ENCODE measurements at places on chromosomes 11 and 22. TPM values are rescaled to one million over a fixed set of nuclear protein-coding genes. Genes with fewer than 3 reads are reported as not detected.

Gene HMBS
- 17.9 TPM for total RNA-seq

Gene KREMEN1
- total RNA-seq: 2.5 TPM

Gene TRMT2A
- total RNA-seq: 12.8 TPM

Gene MS4A3
- not detected for total RNA-seq

Gene CHCHD10
- total RNA-seq: 2.2 TPM

Gene GRM5
- under 0.01 TPM for total RNA-seq

Gene MIEF1
- total RNA-seq: 9.7 TPM

Gene PHLDB1
- 40.0 TPM for total RNA-seq

Gene CARD16
- total RNA-seq: 7.9 TPM

Gene TBX1
- not detected for total RNA-seq

Gene CSF2RB
- total RNA-seq: not detected

Gene UFD1
- total RNA-seq: 138 TPM

Gene MMP8
- under 0.01 TPM for total RNA-seq

Gene SLC3A2
- 140 TPM for total RNA-seq

Gene KCTD14
- 0.83 TPM for total RNA-seq

Gene HTR3A
- total RNA-seq: not detected

Gene SPI1
- not detected for total RNA-seq

Gene GLYAT
- total RNA-seq: not detected

Gene PRDM11
- total RNA-seq: 2.2 TPM

Gene C22orf39
- total RNA-seq: 9.2 TPM

Gene RAG1
- total RNA-seq: 0.72 TPM

Gene HBB
- total RNA-seq: not detected

Gene INPP5J
- total RNA-seq: 0.28 TPM

Gene ISX
- not detected for total RNA-seq

Gene UNC93B1
- 10.6 TPM for total RNA-seq

Gene ZNHIT2
- 3.6 TPM for total RNA-seq

Gene OR6T1
- not detected for total RNA-seq

Gene MMP12
- total RNA-seq: not detected

Gene CDON
- 3.8 TPM for total RNA-seq

Gene SLC17A6
- not detected for total RNA-seq

Gene MRTFA
- 12.5 TPM for total RNA-seq

Gene LARGE2
- total RNA-seq: not detected

Gene SPA17
- total RNA-seq: 14.4 TPM

Gene SHISA8
- not detected for total RNA-seq

Gene POU2AF2
- not detected for total RNA-seq

Gene LRRC56
- 0.28 TPM for total RNA-seq

Gene BMAL1
- total RNA-seq: 13.1 TPM

Gene TLCD5
- 11.5 TPM for total RNA-seq

Gene CEP126
- 1.1 TPM for total RNA-seq

Gene TEX54
- not detected for total RNA-seq

Gene DEFB131B
- total RNA-seq: not detected

Gene PIH1D2
- 2.2 TPM for total RNA-seq

Gene TMEM191B
- 0.28 TPM for total RNA-seq

Gene TIMP3
- total RNA-seq: 98.8 TPM

Gene WEE1
- total RNA-seq: 29.2 TPM

Gene TPCN2
- 3.4 TPM for total RNA-seq

Gene OR51B4
- not detected for total RNA-seq

Gene SLC6A5
- not detected for total RNA-seq

Gene UBE2L3
- 66.1 TPM for total RNA-seq

Gene MUC6
- not detected for total RNA-seq

Gene TECTA
- total RNA-seq: 0.18 TPM

Measured in IMR-90 (cell line).